GM18507 (cell line): ENCODE measurements at places on chromosomes 2 and 18.
A peak's percentile ranks its signal among the peaks of the same experiment; 100 is the strongest.

DNA sequence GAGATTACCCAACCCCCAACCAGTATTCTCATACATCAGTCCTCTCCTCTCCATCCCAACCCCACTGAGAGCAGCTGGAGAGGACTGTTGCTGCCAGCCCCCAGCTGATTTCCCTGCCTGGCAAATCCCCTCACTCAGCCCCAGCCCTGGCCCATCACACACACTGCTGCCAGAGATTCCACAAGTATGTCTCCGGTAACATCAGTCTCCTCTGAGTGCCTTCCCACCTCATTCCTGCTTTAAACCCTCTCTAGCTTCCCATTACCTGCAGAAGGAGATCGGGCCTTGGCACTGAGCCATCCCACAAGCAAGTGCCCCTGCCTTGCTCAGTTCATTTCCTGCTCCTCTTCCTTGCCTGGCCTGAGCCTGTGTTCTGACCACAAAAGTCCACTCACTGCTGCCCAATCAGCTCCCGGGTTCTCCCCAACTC is 50.6 kb upstream of the ZFP36L2 start:
- no peak for DNase-seq

GRCh38 chr2:168136392-168136977 is 110.9 kb downstream of the STK39 start:
- no peak for DNase-seq

GRCh38 chr2:188291142-188291616 is 495 bp upstream of the GULP1 start:
- no peak for DNase-seq

GRCh38 chr2:181051861-181052522 is 71.6 kb downstream of the UBE2E3 start:
- DNase-seq = no peak

GRCh38 chr2:154591294-154591820 is 107.1 kb upstream of the KCNJ3 start:
- no peak for DNase-seq

DNA sequence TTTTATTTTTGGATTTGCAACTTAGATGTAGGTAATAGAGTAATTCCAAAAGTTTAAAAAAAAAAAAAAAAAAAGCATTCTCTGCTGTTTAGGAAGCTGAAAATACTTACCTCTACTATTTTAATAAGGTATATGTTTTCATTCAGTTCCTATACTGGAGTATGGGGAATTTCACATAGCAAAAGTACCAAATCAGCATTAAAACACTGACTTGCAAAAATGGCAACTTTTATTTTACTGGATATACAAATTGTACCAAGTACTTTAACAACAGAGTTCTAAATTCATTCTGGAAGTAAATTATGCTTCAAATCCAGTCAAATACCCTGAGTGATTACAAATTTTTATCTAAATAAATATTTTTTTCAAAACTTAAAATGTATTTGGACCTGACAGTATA is 76.7 kb downstream of the TCF4 start:
- no peak for DNase-seq

DNA sequence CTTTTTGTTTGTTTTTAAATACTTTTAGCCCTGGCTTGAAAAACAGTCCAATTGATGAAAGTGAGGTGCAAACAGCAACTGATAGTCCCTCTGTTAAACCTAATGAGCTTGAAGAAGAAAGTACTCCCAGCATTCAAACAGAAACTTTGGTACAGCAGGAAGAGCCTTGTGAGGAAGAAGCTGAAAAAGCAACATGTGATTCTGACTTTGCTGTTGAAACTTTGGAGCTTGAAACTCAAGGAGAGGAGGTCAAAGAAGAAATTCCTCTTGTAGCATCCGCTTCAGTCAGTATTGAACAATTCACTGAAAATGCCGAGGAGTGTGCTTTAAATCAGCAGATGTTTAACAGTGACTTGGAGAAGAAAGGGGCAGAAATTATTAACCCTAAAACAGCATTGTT is 30.6 kb upstream of the DYSF start:
- DNase-seq = no peak

GRCh38 chr2:180742801-180743200 is 237.6 kb upstream of the UBE2E3 start:
- DNase-seq = no peak

GRCh38 chr18:11951390-11951851 is 29.9 kb upstream of the IMPA2 start:
- DNase-seq = no peak

DNA sequence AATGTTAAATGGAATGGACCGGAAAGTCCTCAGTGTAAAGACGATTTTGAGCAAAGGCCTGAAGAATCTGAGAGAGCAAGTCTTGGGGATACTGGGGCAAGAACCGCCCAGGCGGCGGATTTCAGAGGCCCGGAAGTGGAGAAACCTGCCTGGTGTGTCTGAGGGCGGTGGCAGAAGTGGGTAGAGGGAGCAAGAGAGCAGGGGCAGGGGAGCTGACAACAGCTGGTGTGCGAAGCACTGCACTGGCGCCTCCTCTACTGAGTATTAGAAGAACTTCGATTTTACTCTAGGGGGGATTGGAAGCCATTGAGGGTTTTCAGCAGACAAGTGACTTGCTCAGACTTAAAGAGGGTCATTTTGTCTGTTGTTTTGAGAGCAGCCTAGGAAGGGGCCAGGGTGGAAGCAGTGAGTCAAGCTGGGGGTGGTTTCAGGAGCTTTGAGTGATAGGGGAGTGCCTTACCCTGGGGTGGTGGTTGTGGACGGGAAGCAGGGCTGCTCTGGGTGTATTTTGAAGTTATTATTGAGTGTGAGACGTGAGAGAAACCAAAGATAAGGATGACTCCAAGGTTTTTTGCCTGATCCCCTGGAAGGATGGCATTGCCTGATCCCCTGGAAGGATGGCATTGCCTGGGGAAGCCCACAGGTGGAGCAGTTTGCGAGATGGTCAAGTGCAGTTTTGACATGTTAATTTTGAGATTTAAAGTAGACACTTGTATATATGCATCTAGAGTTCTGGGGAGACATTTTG is 52.5 kb downstream of the ZNF236 start:
- no peak for DNase-seq

DNA sequence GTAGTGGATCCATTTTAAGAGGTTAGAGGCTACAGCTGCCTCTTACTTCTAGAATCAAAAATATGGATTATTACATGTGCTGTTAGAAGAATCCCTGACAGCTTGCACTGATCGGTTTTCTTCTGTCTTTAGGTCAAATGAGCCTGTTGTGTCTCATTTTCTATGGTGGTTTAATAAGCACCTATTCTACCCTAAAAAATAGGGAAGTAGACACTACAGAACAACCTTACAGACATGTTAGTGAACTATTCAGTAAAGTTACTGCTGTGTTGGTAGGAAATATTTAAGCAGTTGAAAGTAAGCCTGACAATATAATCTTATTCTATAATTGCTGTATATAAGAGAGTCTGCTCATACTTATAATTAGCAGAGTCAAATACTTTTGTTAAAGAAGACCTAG is 168.5 kb upstream of the NOSTRIN start:
- no peak for DNase-seq

DNA sequence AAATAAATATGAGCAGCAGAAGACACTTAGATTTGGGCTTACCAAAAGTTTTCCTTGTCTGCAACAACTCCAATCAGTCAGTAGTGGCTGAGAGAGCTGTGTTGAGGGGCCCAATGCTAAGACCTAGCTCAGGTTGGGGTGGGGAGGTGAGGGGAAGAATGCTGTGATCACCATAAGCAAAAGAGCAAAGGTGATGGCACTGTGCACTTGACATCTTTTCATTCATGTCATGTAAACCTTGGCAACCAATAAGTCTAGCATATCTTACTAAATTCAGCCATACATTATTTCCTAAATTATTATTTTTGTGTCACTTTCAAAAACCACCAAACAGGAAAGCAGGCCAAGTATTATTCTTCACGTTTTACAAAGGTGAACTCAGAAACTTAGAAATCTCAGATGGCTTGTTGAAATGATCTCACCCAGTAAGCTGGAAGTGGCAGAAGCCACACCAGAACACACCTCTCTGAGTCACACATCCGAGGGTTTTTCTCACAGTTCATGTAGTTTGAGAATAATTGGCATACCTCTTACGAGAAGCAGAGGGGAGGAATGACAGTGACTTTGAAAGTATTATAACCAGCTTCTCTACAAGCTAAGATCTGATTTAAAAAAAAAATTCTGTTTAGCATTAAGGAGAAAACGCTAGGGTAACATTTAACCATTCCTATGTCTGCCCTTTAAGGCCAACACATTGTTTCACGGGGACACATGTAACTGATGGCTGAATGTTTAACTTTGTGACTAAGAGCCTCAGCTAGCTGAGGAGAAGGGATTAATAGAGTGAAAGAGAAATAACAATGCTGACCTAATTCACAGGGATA is 43.3 kb upstream of the SETBP1 start:
- no peak for DNase-seq

GRCh38 chr18:49368161-49368875 is 92.1 kb downstream of the DYM start:
- no peak for DNase-seq

GRCh38 chr2:138433995-138434951 is 67.3 kb upstream of the SPOPL start:
- DNase-seq = no peak

DNA sequence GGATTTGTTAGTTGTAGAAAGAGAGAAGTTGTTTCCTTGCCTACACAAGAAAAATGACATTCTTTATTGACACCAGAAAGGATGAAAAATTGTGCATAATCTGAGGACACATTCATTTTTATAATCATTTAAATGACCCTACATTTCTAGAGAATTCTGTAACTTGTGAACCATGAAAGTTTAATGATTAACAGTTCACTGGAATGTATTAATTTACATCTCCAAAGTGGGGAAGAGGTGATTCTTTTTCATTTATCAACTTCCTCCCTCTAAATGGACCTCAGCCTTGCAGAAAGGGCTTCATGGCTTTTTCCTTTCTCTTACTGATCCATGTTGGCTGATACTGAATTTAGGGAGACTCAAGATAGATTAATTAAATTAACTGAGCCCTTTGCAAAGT is 565.2 kb upstream of the LINC00305 start:
- DNase-seq = no peak

GRCh38 chr2:239774142-239774462 is 251.0 kb downstream of the NDUFA10 start:
- DNase-seq = no peak

GRCh38 chr2:175009917-175010621 is 4.9 kb upstream of the CHN1 start:
- DNase-seq = no peak

- no peak for DNase-seq
Measured at GRCh38 chr18:10131081-10131459, 217.3 kb downstream of the VAPA start.

DNA sequence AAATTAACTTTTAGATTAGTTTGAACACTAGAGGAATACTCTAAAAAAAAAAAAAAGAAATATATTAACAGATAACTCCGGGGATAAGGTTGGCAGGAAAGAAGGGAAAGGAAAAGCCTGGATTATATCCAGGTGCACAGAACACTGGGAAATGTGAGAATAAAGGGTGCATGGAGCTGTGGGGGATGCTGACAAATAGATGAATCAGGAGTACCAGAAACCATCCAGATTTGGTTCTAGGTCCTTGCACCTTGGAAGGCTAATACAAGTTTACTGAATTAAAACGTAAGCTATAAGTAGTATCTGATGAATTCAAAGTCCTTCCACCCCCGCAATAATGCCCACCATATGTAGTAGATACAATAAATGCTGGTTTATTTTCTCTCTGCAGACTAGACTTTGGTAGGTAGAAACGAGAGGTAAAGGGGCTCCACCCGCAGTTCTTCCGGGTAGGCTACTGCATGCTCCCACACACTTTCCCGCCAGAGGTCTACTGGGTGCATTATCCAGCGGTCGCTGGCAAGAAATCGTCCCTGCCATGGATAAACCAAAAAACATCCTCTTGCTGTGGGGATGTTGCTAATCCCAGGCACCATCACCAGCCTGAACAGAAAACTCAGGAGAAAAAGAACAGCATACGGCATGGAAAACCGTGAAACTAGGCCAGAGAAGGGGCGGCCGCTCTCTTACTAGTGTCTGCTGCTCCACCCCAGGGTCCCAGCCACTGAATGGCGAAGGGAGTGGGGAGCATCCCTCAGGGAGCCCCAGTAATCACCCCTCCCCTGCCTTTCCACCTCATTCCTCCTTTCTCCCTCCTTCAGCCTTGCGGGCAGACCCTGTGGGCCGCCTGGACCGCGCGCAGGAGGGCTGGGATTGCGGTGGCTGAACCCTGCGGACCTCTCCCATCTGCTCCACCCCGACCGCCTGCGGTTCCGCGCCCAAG is 1.5 kb downstream of the CNRIP1 start:
- DNase-seq = no peak

- DNase-seq = no peak
Measured at GRCh38 chr2:26682155-26682554, 10.4 kb upstream of the KCNK3 start.

- no peak for DNase-seq
Measured at GRCh38 chr18:45169610-45170009, 445.7 kb upstream of the SLC14A2 start.

GRCh38 chr2:230908092-230908594 is 16.9 kb downstream of the GPR55 start:
- no peak for DNase-seq

- DNase-seq = no peak
Measured at GRCh38 chr18:46402396-46402795, 254.6 kb downstream of the LOXHD1 start.

DNA sequence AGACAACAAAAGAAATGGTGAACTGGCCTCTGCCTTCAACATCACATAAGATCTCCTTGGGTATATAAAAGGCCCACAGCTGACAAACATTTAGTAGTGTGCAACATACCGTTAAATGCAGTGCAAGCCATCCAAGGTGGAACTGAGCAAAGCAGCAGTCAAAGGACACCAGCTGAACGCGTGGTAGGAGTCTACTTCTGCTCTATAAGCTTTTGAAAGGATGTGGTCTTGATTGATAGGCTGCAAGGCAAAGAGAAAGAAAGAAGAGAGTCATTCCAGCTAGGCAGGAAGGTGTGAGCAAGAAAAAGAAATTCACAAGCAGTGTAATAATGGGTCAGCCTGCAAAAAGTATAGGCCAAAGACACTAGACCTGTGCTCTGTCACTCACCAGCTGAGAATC is 356.3 kb downstream of the SATB2 start:
- no peak for DNase-seq

- DNase-seq = no peak
Measured at GRCh38 chr2:221896505-221897151, 324.5 kb upstream of the EPHA4 start.

- peak; percentile 20 for DNase-seq
Measured at GRCh38 chr2:64260817-64261216, 116.6 kb upstream of the PELI1 start.

DNA sequence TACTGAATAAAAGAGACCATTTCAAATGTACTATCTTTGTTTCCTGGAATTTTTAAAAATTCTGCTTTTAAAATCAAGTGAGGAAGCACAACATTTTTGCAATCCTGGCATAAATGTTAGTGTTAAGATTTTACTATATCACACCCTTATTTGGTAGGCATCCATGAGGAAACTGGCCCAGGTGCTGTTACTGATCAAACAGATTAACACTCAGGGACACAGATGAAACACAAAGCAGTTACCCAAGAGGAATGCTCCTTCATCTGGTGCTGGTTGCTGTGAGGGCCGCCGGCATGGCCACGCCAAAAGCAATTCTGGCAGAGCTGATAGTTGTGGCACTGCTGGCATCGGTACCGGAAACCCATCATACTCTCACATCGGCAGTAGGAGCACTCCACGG is 96.8 kb downstream of the DTNB start:
- DNase-seq = no peak

- no peak for DNase-seq
Measured at GRCh38 chr18:77822632-77823031, 573.0 kb downstream of the GALR1 start.
